Omental fat pad (tissue), 4 donors: ENCODE measurements at places on chromosomes 7 and 10. TPM values are rescaled to one million over a fixed set of nuclear protein-coding genes. Genes with fewer than 3 reads are reported as not detected.
A peak's percentile ranks its signal among the peaks of the same experiment; 100 is the strongest.

GRCh38 chr7:30254717-30255063 is 29.7 kb upstream of the ZNRF2 start:
- no peak for DNase-seq

DNA sequence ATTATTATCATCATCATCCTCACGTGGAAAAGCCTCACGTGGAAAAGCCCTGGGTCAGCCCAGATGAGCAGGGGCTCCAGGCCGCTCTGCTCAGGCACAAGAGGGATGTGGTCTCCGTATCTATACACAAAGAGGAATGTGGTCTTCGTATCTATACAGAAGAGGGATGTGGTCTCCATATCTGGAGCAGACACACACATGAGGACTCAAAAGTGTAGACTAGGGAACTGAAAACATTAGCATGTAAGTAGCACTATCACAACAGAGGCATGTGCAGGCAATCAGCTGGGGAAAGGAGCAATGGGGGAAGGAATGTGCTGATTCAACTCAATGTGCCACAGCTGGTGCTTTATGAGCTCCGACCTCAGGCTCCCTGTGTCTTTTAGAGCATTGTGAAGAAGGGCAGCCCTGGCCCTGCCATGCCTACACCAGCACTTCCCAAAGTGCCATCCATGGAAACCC is 86.5 kb downstream of the PLXNA4 start:
- DNase-seq = no peak

- no peak for DNase-seq
Observed at GRCh38 chr10:47189802-47190201, 110.2 kb upstream of the GDF10 start.

The IGFBP1 gene
- total RNA-seq = not detected

GRCh38 chr10:102657984-102658724 is 13.9 kb downstream of the TRIM8 start:
- DNase-seq = no peak

The OPN1SW gene
- total RNA-seq = not detected

GRCh38 chr7:154532771-154533170 is 470.2 kb downstream of the PAXIP1 start:
- DNase-seq = no peak

DNA sequence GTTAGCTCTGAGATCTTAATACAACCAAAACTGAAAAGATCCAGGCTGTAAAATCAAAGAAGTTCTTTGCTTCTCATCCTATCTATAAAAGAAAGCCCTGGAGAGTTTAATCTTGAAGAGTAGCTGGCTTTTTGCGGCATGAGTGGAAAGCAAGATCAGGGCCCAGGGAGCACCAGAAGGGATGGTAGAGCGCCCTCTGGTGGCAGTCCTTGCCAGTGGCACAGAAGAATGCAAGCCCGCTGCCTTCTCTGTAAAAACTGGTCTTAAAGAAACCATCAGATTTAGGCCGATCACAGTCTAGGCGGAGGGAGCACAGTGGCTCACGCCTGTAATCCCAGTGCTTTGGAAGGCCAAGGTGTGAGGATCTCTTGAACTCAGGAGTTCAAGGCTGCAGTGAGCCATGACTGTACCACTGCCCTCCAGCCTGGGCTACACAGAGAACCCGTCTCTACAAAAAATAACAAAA is 35.6 kb downstream of the CPN1 start:
- peak; percentile 94 for DNase-seq

GRCh38 chr10:102704915-102705314 is 9.3 kb downstream of the ARL3 start:
- no peak for DNase-seq

The DPYSL4 gene
- 0.79 TPM for total RNA-seq

- no peak for DNase-seq
Observed at GRCh38 chr7:158950914-158951635, 94.7 kb downstream of the DYNC2I1 start.

DNA sequence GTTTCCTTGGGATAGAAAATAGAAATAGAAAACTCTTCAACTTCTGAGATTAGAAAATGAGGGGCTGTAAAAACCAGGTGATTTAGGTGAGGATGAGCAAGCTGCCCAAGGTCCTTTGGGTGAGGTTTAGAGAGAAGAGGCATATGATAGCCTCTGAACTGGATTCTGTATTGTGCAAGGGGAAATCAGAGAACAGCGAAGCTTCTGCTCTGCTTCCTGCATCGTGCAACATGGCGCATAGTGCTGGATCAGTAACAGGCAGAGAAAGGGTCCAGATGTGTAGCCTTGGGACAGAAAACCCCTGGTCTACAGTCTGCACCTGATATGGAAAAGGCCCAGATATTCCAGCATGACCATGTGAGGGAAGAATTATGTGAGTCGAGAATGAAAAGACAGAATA is 121.7 kb downstream of the MBL2 start:
- no peak for DNase-seq

DNA sequence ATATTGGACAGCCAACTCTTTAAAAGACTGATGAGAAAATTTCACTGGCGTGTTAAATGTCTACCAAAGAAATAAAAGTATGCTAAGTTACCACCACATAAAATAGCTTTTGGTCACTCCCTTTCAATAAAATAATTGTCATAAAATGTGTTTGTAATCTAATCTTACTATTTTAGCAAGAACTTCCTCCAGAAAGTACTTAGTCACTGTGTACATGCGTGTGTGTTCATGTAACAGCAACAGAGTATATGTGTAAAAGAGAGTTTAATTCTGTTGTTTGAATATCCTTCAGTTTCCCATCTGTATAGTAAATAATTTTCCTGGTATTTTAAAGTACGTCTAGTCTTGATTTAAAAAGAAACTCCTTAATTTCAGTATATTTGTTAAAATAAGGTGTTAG is 35.0 kb upstream of the WASL start:
- DNase-seq = no peak

GRCh38 chr10:132582771-132583170 is 45.2 kb downstream of the INPP5A start:
- no peak for DNase-seq

- DNase-seq = no peak
Observed at GRCh38 chr7:92076509-92076908, 57.8 kb downstream of the CYP51A1 start.

DNA sequence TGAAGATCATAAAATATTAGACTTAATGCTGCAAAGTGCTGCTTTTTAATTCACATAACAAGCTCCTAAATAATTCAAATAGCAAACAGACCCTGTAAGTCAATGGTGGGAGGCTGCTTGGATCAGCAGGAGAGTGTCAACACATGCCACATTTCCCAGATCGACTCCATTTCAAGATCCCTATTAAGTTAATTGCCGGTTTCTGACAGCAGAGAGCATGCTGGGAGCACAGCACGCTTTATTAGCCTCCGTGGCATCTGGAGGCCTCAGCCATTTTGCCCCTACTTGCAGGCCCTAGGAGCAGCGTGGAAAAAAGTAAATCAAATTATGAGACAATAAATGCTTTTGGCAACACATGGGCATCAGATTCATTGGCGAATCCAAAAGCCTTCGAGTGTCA is 201.0 kb downstream of the EMX2 start:
- DNase-seq = no peak

DNA sequence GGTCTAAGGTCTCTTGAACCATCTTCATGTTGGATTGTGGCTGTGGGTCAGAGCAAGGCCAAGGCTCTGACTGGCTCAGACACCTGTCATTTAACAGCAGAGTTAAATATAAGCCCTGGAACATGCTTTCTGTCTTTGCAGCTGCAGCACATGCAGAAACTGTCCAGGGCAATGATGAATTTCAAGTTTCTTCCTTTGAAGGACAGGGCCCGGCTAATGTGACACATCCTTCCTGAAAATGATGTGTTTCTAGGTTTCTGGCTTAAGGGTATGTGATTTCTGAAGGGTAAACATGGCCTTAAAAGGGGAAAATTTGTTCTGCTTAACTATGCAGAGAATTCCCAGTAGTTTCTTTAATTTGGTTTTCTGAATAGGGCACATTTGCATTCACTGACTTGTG is 34.0 kb upstream of the SLC35B4 start:
- no peak for DNase-seq

The ZNF248 gene
- total RNA-seq = 4.7 TPM

- peak; percentile 43 for DNase-seq
Observed at GRCh38 chr10:95183271-95184230, 10.5 kb upstream of the ACSM6 start.

GRCh38 chr10:43138757-43139241 is 554 bp downstream of the CSGALNACT2 start:
- DNase-seq = no peak

- DNase-seq = no peak
Observed at GRCh38 chr10:10542477-10542876, 475.2 kb upstream of the CELF2 start.

DNA sequence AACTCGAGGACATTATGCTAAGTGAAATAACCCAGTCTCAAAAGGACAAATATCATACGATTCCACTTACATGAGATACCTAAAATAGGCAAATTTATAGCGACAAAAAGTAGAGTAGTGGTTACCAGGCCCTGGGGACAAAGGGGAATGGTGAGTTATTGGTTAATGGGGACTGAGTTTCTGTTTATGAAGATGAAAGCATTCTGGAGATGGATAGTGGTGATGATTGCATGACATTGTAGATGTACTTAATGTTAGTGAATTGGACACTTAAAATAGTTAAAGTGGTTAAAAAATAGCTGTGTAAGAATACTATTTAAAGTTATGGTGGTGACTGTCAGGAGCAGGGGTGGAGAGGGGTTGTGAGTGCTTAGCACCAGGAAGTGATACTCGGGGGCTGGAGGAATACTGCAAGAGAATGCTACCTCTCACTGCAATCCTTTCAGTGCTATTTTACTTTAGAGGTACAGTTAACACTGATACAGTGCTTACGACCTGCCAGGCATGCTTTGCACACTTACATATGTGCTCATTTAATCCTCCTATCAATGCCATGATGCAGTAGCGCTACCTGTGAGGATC is 16.7 kb upstream of the TEX36 start:
- no peak for DNase-seq

- no peak for DNase-seq
Observed at GRCh38 chr7:80999771-81000170, 80.9 kb upstream of the SEMA3C start.

The ADAP1 gene
- total RNA-seq = 11.2 TPM

The UNCX gene
- not detected for total RNA-seq

The TMEM106B gene
- total RNA-seq = 40.4 TPM

The FOXP2 gene
- total RNA-seq = 15.3 TPM

The DENND2A gene
- total RNA-seq = 13.5 TPM

DNA sequence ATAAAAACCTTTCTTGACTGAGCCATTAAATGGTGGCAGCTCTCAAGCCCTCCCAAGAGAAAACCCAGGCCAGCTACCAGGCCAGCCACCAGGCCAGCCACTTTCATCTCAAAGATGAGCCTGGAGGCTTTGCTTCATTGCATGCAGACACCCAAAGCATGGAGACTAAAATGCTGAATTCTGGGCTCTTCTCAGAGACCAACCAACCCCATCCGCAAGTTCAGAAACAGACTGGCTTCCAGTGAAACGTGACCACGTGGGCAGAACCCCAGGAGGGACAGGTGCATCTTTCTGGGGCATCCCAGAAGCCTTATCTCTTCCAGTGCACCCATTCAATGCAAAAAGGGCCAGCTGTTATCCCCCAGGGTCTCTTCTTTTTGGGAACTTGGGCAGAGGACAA is 20.9 kb downstream of the CHST15 start:
- DNase-seq = no peak

DNA sequence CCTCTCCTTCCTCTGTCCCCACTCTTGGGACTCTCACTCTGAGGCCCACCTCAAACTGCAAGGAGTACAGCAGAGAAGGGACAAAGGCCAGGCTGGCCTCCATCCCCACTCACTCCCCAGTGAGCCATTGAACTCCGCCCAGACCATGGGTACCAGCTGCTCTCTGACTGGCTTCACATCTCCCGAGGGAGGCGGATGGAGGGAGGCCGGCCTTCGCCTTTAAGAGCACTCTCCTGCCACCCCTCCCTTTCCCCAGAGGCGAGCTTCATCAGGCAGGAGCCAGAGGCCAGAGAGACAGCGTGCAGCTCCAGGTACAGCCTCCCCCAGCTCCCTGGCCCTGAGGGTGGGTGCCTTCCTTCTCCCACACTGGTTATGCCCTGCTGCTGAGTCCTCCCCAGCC is 1.8 kb upstream of the LDB3 start:
- DNase-seq = no peak

The CCDC3 gene
- total RNA-seq = 38.4 TPM

GRCh38 chr7:100493476-100494264 is 9.9 kb downstream of the NYAP1 start:
- no peak for DNase-seq

- DNase-seq = no peak
Observed at GRCh38 chr7:127885843-127886242, 145.4 kb downstream of the LRRC4 start.

- no peak for DNase-seq
Observed at GRCh38 chr7:77388055-77388641, 28.0 kb downstream of the GSAP start.

- DNase-seq = no peak
Observed at GRCh38 chr7:149524394-149524793, 26.8 kb upstream of the ZNF746 start.

DNA sequence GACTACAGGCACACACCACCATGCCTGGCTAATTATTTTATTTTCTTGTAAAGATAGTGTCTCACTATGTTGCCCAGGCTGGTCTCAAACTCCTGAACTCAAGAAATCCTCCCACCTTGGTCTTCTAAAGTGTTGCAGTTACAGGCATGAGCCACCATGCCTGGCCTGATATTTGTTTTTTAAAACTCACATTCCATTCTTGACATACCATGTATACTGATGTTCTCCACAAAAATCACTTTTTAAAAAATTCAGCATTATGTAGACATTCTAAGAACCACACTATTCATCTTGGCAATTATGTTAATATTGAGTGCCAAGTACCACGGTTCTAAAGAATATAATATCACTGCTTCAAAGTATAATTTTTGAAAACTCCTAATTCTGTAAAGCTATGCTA is 43.5 kb downstream of the IDE start:
- no peak for DNase-seq

DNA sequence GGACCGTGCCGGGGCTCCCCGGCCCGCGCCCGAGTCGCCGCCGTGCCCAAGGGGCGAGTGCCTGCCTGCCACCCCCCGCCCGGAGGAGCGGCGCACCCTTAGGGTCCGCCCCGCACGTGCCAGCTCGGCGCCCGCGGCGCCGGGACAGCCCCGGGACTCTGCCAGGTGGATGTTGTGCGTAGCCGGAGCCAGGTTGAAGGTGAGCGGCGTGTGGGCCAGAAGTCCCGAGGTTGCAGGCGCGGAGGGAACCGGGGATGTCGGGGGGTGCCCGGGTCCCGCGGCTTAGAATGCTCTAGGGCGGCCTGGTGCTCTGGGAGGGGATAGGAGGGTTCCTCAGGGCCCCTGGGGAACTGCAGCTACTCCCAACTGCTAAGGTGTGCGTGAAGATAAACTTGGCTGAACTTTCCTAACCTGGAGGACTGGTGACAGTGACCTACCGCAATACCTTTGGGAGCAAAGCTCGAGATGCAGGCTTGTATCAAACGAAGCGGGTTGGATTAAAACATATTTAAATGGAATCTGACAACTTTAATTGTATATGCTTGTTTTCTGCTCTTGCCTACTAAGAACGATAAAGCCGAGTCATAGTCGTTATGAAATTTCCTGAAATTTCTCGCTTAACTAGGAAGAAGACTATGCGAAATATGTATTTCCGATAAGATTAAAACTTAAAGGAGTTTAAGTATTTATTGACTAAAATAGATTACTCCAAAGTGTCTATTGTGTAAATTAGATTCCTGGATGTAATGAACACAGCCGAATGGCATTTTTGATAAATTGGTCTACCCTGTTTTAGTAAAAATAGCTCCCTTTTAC is at the start of gene CUX1:
CUX1 (plus strand) TSS at position 156 of the 816 bp plus-strand sequence; CDS start at position 170, 14 bp downstream.
- DNase-seq = no peak

- DNase-seq = no peak
Observed at GRCh38 chr7:54995610-54996363, 23.0 kb upstream of the EGFR start.
